ENCODE measurements at places on chromosomes 6 and 20.
A peak's percentile ranks its signal among the peaks of the same experiment; 100 is the strongest.

GRCh38 chr6:6723921-6724538 lies 135.5 kb downstream of the LY86 start:
- DNase-seq, result no peak

GRCh38 chr6:151391471-151392413 lies at the start of gene ZBTB2:
TSS of gene ZBTB2 (minus strand) at chr6:151391559. CDS start at chr6:151373637, 17,922 bp downstream.
- DNase-seq, result peak; percentile 59

DNA sequence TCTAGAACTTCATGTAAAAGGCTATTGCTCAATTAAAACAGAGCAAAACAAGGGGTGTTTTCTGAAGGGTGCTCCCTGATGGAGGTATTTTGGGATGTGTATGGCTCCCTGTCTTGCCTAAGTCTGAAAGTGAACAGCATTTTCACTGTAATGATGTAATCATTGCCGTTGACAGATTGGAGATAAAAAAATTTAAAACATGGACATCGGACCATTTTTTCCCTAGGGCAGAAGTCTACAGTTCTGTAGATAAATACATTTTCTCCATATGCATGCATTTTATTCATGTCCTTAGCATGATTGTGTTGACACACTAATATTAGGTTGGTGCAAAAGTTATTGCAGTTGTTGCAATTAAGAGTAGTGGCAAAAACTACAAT lies 85.1 kb upstream of the ATXN1 start:
- no peak for DNase-seq

DNA sequence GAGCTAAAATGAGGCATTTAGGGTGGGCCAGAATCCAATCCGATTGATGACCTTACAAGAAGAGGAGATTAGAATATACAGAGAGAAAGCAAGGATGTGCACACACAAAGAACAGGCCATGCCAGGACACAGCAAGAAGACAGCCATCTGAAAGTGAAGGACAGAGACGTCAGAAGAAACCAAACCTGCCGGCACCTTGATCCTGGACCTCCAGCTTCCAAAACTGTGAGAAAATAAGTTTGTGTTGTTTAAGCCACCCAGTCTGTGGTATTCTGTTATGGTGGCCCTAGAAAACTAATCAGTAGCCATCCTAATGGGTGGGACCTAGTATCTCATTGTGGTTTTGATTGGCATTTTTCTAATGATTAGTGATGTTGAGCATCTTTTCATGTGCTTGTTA lies 39.7 kb upstream of the ME1 start:
- DNase-seq, result no peak

DNA sequence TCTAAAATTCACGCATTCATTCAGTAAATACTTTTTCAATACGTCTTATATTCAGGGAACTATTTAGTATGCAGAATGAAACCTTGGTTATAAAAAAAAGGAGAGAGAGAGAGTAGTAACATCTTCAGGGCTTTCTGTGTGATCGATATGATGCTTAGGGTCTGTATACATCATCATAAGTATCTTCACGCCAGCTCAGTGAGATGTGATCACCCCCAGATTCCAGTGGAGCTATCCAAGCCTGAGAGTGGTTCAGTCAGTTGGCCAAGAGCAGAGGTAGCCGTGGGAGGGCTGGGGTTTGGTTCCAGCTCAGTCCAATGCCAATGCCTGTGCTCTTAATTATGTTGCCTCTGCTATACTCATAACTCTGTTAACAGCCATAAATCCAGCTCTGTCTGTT lies 8.6 kb downstream of the CD83 start:
- no peak for DNase-seq

- no peak for DNase-seq
Observed at GRCh38 chr6:134983823-134984222, 33.9 kb upstream of the ALDH8A1 start.

GRCh38 chr6:3297909-3298308 lies 39.2 kb downstream of the PSMG4 start:
- no peak for DNase-seq

- DNase-seq, result no peak
Observed at GRCh38 chr6:118567974-118568373, 19.9 kb downstream of the PLN start.

DNA sequence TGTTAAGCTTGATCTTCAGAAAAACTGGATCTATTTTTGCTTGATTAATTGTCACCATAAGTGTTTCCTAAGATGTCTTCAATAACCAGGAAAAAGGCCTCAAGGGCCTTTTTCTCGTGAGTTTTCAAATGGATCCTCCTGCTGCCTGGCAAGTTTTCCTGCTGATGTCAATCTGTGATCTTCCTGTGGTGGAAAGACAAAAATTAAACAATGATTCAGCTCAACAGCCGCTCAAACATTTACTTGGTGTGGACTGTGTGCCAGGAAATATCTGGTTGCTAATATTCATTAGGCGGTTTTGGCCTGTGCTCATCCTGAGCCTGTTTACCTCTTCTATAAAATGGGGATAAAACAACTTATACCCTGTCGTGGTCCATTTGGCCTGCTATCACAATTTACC lies 35.4 kb upstream of the SSTR4 start:
- DNase-seq, result no peak

DNA sequence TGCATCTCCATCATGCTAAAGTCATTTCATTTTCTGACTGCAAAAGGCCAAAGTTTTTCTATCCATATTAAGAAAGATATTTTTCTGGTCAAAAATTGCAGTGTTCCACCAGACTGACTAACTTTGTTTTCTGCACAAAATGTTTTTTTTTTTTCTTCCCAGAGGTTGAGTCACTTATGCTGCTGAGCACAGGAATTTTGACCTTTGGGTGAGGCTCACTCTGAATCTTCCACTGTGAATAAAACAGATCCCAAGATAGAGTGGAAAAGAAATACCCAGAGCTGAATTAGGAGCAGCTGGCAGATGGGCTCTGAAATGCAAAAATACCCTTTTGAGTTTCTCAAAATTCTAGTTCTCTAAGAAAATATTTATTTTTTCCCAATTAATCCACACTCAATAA lies 996.8 kb downstream of the KIF16B start:
- DNase-seq, result no peak

GRCh38 chr6:53175027-53175426 lies 26.4 kb upstream of the GCM1 start:
- no peak for DNase-seq

DNA sequence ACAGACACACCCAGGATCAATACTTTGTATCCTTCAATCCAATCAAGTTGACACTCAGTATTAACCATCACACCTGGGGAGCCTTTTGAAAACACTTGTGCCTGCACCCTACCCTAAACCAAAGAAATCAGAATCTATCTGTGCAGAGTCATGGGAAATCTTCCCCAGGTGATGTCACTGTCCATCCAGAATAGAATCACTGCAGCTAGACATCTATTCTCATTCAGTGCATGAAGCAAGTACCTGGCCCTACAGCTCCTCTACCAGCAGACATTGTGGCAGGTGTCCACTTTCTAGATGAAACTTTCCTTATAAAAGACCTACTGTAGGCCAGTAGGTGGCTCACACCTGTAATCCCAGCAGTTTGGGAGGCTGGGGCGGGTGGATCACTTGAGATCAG lies 262.4 kb upstream of the MARCKS start:
- no peak for DNase-seq

GRCh38 chr6:42128460-42129359 lies 13.7 kb downstream of the C6orf132 start:
- DNase-seq, result no peak

DNA sequence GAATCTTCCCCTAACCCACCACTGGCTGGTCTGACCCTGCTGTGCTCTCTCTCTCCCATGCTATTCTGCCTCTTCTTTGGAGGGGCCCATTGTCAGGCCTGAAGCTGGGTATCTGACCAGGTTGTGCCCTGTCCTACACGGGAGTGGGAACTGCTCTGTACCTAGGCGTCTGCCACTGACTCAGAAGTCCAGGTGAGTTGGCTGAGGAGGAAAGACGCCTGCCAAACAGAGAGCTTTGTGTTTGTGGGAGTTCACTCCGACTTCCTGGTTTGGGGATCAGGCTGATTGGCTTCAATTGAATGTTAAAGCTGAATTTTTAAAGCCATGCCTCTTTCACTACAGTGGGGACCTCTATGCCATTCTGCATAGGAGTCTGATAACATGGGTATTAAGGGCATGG lies 136.0 kb downstream of the CCDC170 start:
- no peak for DNase-seq

DNA sequence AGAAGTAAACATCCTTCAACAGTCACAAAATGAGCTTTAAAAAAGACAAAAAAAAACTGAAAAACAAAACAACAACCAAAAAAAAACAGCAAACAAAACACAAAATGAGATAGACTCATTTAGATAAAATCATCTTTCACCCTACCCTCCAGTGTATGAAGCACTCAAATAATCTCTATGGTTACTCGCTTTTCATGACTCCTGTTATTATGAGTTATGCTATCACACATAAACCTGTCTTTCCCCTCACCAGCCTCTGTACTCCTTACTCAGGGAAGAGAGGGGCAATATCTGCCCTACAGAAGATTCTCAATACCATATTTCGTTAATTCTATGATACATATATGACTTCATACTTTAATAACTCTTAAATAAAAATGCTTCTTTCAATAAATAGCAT lies 158.2 kb downstream of the TPBG start:
- DNase-seq, result no peak

DNA sequence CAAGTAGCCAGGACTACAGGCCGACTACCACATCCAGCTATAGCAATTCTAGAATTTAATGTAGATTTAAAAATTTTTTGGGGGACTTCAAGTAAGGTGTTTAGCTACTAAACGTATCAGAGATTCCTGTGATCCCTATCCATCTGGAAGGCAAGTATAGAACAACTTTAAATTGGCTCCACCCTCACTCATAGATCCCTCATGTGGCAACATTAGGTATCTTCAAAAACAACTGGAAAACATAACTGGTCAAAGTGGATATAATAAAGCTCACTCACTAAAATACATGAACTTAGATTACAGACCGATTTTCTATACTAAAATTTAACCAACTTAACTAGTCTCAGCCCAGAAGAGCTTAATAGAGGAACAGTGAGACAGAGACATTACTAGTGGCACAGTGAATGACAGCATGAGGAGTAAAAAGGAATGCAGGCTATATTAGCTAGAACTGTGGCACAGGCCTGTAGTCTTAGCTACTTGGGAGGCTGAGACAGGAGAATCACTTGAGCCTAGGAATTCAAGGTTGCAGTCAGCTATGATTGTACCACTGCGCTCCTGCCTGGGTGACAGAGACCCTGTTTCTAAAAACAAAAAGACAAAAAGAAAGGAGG lies 14.7 kb downstream of the NUP153 start:
- no peak for DNase-seq

GRCh38 chr6:137156650-137157049 lies 16.8 kb downstream of the IL22RA2 start:
- DNase-seq, result no peak

DNA sequence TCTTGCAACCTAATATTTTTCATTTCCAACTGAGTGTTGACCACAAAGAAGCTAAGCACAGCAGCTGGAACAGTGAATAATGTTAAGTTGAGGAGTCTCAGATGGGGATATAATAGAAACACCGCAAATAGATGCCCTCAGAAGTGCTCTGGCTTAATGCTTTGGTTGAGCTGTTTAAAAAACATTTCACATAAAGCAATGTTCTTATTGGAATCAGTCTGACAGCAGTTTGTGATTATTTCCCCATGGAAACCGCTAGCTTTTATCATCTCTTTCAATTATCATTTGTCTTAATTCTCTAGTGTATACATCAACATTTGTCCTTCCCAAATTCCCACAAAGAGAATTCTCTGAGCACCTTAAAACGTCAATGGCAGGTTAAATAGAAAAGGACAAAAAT lies 30.8 kb downstream of the METTL24 start:
- no peak for DNase-seq

GRCh38 chr20:667351-668034 lies 8.1 kb downstream of the SCRT2 start:
- DNase-seq, result peak; percentile 56

DNA sequence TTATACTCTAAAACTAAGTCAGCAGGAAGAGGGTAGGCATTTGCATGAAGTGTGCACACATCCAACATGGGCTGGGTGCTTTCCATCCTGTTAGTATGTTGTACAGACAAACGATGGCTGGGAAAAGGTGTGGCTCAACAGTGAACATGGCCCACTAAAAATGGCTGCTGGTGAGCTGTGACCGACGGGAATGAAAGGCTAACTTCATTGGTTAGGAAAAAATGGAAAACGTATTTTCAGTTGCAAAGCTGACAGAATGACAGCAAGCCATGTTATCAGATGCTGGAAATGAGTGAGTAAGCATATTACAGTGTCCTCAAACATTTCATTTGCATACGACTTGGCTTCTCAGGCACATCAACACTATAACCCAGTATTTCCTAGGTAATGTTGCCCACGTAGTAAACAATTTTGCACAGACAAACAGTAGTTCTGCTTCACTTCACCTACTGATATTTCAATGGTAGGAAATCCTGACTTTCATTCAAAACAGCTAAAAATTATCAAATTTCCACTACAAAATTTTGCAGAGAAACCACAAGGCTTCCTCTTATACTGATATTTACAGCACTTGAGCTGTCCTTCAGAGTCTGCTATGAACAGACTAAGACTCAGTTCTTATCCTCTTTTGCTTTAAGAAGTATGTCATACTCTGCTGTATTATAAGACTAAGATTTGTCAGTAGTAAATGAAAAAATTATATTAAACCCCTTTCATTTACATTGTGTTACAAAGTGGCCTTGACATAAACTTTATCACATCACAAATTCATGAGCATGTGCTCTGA lies 98.9 kb downstream of the IRF4 start:
- DNase-seq, result no peak

Data from effector memory CD8-positive, alpha-beta T cell (primary cell).